ENCODE measurements at places on chromosomes 4 and X.

GRCh38 chrX:22088326-22088725 is 56.2 kb downstream of the PHEX start:
- DNase-seq, result no peak

DNA sequence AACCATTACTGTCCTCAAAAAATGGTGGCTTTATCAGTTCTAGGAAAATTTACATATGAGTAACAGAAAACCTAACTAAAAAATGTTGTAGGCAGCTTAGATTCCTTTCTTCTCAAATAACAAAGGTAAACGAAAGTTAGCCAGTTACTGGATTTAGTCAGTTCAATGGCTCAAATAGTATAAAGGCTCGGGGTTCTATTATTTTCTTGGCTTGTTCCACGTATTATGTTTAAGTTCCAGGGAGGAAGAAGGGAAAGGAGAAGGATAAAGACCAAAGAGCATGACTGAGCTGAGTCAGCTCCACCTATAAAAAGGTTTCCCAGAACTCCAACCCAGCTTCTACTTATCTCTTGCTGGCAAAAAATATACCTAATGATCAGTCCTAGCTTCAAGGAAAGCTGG is 41.0 kb upstream of the MAB21L2 start:
- no peak for DNase-seq

DNA sequence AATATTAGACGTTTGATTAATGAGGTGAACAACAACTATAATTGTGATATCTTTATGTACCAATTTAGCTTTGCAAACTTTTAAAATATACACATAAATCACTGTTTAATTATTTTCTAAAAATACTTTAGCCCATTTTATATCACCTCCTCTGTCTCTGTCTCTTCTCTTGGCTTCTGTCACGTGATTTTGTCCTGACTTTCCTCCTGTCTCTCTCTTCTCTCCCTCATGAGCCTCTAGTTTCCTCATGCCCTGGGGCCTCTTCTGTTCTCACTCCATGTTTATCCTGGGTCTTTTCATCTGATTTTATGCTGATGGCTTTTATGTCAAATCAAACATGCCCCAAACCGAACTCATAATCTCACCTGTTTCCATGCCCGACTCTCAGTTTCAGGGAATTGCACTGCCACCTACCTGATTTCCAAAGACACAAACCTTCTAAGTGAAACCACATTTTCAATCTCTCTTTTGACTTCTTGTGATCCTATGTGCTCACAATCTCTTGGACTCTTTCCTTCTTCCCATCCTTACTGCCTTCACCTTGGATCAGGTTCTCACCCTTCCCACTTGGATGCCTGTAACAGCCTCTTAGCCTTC is 303.0 kb upstream of the GALNT7 start:
- no peak for DNase-seq

DNA sequence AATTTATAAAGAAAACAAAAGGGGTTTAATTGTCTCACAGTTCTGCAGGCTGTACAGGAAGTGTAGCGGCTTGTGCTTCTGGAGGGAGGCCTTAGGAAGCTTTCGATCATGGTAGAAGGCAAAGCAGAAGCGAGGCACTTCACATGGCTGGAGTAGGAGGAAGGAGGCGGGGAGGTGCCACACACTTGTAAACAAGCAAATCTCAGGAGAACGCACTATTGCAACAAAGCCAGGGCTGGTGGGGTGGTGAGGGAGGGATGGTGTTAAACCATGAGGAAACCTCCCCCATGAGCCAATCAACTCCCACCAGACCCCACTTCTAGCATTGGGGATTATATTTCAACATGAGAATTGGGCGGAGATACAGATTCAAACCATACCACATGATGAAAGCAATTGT is 1116.3 kb downstream of the FAT4 start:
- DNase-seq, result no peak

DNA sequence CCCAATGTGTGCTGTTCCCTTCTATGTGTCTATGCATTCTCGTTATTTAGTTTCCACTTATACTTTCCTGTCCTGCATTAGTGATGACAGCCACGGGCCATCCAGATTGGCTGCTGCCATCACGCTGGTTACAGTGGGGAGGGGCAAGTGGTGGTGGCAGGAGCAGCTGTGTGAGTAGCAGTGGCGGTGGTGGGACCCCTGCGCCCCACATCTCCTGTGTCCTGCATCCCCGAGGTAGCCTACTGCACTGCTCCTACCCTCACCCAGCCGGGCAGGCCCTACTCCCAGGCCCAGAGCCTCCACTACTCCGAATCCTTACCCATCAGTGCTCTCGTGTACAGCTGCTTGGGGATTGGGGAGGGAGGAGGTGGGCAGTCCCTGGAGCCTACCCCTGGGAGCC is 798.7 kb upstream of the AGA start:
- DNase-seq, result no peak

GRCh38 chr4:1842993-1843448 is 12.9 kb downstream of the LETM1 start:
- no peak for DNase-seq

GRCh38 chrX:109643687-109644086 is 18.7 kb upstream of the KCNE5 start:
- DNase-seq, result no peak

GRCh38 chr4:117755438-117755837 is 278.8 kb upstream of the NDST3 start:
- DNase-seq, result no peak

GRCh38 chr4:139300431-139301112 is 733 bp upstream of the NAA15 start:
- no peak for DNase-seq

- no peak for DNase-seq
These were observed 40.8 kb upstream of the IL9R start for GRCh38 chrX:155956649-155957048.

DNA sequence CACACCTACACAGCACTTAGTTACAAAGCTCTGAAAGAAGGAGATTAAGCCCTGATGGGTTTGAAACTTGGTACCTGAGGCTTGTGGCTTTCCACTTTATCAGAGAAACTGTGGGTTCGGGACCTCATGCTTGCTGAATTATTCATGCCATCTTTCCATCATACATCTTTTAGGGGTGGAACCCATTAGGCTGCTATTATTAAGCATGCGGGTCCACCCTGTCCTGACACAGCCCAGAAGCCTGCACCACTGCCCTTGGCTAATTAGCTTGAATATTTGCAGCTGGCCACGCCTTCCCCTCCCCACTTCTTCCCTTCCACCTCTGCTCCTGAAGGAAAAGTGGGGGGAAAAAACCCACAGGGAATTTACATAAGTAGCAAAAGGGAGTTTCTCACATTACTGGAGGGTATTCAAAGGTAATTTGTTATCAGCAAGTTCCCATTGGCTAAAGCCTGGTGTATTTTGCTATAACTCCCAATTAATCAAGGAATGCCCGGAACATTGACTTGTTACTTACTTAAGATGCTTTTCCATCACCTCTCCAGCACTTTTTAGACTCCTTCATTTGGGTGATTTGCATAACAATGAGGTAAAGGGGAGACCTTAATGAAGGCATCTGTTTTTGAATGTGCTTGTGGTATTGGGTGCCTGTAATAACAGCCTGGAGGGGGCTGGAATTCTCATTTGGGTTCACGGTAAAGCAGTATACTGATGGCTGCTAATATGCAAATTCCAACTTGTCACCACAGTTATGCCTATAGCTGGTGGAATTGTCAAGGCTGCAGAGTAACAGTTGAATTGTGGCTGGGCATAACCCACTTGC is 231.7 kb upstream of the GATB start:
- no peak for DNase-seq

DNA sequence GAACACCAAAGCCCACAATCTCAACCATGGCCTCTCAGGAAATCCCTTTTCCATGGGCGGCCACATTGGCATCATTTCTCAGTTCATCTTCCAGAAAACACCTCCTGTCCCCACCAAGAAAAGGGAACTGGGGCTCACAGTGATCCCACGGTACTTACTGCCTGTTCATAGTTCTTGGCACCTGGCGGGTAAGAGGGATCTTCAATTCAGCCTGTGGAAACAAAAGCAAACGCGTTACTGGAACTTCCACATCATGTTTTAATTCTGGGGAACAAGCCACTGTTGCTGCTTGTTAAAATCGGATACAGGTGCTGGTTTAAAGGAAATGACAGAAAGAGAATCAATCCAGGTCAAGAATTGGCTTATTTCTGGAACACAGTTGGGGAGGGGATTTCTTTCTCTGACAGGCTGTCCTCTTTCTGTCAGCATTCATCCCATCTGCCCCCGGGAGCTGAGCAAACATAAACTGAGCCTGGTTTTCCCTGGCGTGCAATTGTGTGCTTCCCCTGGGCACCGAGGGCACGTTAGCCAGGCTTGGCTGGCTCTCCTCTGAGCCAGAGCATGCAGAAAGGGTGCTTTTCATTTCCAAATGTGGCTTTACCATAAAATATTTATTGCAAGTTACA is 16.8 kb downstream of the CLNK start:
- no peak for DNase-seq

GRCh38 chr4:39961311-39961877 is 16.3 kb downstream of the PDS5A start:
- DNase-seq, result no peak

- DNase-seq, result no peak
These were observed 350.4 kb downstream of the SPRY1 start for GRCh38 chr4:123747016-123747415.

DNA sequence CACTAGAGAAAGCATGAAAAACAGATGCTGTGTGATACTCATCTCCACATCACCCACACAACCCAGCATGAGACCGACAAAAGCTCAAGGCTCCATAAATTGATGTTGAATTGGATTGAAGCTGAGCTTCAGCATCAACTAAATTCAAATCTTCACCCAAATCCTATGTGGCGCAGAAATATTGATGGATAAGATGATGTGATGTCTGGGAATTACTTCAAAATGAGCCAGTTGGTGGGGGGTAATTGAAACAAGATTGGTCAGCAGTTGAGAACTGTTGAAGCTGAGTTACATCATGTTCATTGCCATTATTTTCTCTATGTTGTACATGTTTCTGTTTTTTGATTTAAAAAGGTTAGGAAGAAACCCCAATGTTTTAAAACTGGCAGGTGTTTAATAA is 166.5 kb upstream of the STS start:
- no peak for DNase-seq

GRCh38 chr4:7971881-7972500 is 32.3 kb upstream of the AFAP1 start:
- DNase-seq, result no peak

GRCh38 chrX:150983521-150984168 is 510 bp downstream of the HMGB3 start:
- no peak for DNase-seq

DNA sequence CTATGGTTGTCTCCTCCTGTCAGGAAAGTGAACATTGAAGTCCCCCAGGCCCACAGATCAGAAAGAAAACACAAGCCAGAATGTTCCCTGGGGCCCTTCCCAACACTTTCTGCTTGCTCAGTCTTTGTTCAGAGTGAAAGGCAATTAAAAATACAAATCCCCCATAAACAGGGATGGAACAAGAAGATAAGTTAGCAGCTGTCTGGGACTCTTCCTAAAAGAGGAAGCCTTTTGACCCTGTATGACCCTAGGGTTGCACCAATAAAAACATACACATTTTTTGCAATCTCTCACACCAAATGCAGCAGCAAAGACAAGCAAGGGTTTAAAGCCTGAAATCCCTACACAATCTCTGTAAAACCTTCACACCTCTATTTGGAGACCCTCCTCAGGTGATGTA is 22.6 kb downstream of the IRF2 start:
- DNase-seq, result no peak

DNA sequence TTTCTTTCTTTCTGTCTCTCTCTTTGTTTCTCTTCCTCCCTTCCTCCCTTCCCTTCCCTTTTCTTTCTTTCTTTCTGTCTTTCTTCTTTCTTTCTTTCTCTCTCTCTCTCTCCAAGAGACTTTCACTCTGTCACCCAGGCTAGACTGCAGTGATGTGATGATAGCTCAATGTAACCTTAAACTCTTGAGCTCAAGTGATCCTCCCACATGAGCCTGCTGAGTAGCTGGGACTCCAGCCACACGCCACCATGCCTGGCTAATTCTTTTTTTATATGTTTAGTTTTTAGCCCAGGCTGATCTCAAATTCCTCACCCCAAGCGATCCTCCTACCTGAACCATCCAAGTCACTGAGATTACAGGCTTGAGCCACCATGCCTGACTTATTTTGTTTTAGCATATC is 64.3 kb upstream of the EMCN start:
- no peak for DNase-seq

GRCh38 chrX:154132366-154132765 is 11.7 kb upstream of the OPN1LW start:
- no peak for DNase-seq

DNA sequence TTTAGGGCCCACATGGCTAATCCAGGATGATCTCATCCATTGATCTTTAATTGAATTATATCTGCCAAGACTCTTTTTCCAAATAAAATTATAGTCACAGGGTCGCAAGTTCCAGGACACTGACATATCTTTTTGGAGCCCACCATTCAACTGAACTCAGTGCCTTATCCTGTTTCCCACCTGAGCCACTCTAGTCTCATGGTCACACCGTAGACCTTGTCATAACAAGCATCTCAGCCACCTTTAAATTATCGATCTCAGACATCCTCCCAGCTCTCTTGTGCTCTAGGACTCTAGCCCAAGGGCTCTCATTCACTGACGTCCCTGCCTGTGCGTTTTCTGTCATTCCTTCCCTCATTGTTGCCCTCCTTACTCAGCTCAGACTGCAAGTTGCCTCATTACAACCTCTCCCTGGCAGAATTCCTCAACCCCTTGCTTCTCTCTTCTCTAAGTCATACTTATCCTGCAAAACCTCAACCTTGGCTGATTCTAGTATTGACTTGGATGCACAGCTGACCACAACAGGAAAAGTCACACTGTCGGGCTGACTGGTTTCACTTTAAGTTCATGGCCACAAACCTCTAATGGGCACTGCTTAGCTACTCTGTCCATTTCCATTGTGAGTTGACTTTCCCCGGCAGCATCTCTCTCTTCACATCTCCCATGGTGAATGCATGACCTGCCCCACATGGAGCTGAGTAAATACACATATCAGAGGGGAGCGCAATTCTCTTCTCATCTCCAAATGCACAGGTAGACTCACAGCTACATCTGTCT is 91.0 kb upstream of the TRIM2 start:
- DNase-seq, result no peak

DNA sequence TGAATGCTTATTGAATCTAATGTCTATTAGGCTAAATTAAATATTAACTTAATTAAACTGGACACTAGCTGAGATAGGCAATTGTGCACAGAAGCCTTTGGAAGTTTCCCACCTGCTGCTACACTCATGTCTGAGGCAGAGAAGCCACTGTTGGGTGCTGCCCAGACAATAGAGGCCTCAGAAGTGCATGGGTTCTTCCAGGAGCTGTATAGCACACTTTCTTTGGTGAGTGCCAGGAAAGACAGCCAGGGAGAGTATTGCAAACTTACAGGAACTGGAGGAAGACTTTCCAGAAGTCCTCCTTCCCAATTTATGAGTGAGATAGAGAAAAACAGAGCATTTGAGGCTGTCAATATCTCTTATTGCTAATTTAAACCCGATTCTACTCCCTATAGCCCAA is 89.9 kb downstream of the GPAT3 start:
- DNase-seq, result no peak
